Progenitor cell of endocrine pancreas (in vitro differentiated cells): ENCODE measurements at places on chromosomes 3 and 15.

GRCh38 chr3:29481969-29482767 lies 201.3 kb downstream of the RBMS3 start:
- no peak for DNase-seq

- no peak for DNase-seq
These were observed 29.0 kb upstream of the FURIN start for GRCh38 chr15:90839187-90840071.

GRCh38 chr3:135169651-135170050 lies 374.6 kb downstream of the EPHB1 start:
- no peak for DNase-seq

GRCh38 chr3:186694288-186695032 lies 22.7 kb upstream of the KNG1 start:
- DNase-seq: no peak

- DNase-seq: no peak
These were observed 15.0 kb upstream of the LRRC34 start for GRCh38 chr3:169827712-169828111.

GRCh38 chr15:33874156-33874555 lies 94.1 kb upstream of the CHRM5 start:
- no peak for DNase-seq
